ENCODE measurements at places on chromosomes 2 and 18. TPM values are rescaled to one million over a fixed set of nuclear protein-coding genes. Genes with fewer than 3 reads are reported as not detected.
A peak's percentile ranks its signal among the peaks of the same experiment; 100 is the strongest.

Gene ACKR3
- total RNA-seq, result 24.0 TPM

- no peaks in the 10 kb centered on the region for H3K27me3 ChIP-seq
- H3K36me3 ChIP-seq, result no peaks in the 10 kb centered on the region
- DNase-seq, result no peak
- H3K27ac ChIP-seq, result no peak overlapping the region
- no peak overlapping the region for H3K4me3 ChIP-seq
These were observed 12.1 kb downstream of the METTL4 start for GRCh38 chr18:2559249-2559648.

Gene OTOS
- total RNA-seq, result not detected

- no peaks in the 10 kb centered on the region for H3K4me1 ChIP-seq
- DNase-seq, result no peak
- no peaks in the 10 kb centered on the region for H3K27me3 ChIP-seq
- H3K27ac ChIP-seq, result no peak overlapping the region
- no peak overlapping the region for H3K4me3 ChIP-seq
- H3K36me3 ChIP-seq, result no peaks in the 10 kb centered on the region
These were observed 211.3 kb downstream of the GPD2 start for GRCh38 chr2:156647377-156648010.

DNA sequence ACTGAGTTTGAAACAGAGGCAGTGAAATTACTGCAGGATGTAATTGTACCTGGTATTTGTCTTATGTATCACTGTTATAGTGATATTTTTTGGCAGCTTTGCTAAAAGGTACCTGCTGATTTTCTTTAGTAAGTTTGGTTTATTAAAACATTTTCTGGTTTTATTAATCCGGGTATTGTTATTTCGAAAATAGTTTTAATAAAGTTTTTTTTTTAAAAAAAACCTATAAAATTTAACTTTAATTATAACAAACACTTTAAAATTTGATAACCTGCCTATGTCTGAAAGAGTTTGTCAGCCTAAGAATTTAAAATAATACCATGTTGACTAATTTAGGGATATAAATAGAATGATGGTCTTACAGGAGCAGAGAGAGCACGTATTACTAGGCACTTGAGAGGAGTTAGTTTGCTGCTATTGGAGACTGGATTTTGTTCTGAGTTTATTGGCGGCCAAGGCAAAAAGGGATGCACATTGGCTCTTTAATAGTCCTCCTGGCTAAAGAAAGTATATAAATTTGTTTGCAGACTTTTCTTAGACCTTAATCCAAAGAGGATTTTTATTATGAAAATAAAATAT, 12.1 kb downstream of the EHBP1 start:
- H3K4me1 ChIP-seq, result no peaks in the 10 kb centered on the region
- H3K36me3 ChIP-seq, result no peaks in the 10 kb centered on the region
- no peak for DNase-seq

DNA sequence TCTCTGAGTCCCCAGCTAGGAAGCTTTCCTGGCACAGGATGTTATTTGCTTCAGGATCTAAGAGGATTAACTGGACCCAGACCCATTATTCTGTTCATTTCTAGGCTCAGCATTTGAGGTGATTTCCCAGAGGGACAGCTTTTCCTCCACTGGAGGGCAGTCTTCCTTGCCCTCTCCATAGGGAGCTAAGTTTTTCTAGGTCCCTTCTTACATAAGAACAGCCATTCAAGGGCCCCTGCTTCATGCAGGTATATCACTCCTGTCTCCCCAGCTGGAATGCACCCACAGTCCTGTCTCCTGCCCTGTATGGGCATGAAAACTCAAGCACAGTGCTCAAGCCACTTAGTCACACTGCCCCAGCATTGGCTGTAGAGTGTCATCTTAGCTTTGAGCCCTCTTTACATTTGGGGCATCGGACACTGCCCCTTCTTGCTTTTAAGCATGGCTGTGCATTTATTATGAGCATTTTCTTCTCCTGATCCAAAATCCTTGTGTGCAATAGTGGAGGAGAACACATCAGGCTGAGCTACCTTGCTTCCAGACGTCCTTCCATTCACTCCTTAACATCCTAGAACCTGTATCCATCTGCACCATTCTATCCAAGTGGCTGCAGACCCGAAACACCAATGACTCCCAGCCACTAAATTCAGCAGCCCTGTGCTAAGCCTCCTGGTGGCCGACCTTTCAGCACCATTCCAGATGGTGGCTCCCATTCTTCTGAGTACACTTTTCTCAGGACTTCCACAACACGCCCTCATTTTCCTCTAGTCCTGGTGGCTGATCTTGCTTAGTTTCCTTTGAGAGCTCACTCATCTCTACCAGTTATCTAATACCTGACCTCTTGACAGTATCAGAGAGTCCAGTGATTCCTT, 80.0 kb downstream of the COPS8 start:
- no peaks in the 10 kb centered on the region for H3K4me1 ChIP-seq
- H3K27me3 ChIP-seq, result peaks cover 6% of the 10 kb centered on the region
- DNase-seq, result peak; percentile 49
- no peak overlapping the region for H3K4me3 ChIP-seq

- H3K27me3 ChIP-seq, result no peaks in the 10 kb centered on the region
- DNase-seq, result no peak
- no peak overlapping the region for H3K27ac ChIP-seq
- no peak overlapping the region for H3K4me3 ChIP-seq
- H3K36me3 ChIP-seq, result no peaks in the 10 kb centered on the region
These were observed 86.7 kb upstream of the CTAGE1 start for GRCh38 chr18:22504251-22505030.

DNA sequence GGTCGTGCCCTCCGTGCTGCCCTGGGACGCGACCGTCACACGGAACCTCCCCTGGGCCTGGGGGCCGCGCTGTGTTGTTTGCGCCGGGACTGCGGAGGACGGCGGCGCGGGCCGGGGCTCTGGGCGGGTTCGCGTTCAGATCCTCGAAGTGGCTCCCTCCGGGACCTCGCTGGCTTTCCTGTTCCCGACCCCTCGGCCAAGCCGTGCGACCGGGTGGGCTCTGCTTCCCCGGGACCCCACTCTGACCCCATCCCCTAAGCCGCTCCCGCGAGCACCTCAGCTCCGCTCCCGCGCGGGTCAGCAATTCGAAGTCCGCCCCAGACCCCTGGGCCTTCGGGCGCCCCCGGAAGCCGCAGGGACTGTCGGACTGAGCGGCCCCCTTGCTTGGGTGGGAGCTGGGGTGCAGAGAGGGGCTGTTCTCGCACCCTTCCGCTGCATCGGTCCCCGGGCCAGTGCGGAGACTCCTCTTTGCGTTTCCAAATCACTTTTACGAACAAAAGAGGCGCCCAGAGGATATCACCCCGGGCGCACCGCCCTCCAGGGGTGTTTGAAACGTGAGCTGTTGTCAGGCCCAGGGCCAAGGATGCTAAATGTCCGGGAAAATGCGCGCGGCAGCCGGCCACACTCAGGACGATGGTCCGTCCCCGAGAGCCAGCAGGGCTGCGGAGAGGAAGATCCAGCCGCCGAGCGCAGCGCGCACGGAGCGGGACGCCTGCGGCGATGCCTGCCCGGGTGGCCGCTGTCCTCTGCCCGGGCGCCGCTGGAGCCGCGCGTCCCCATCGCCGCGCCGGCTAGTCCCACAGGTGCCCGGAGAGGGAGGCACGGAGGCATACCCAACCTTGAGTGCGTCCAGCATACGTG, 73.5 kb downstream of the ZCCHC2 start:
- H3K27ac ChIP-seq, result no peak overlapping the region
- peaks cover 4% of the 10 kb centered on the region for H3K4me1 ChIP-seq
- peak overlapping the region; percentile 8 for H3K4me3 ChIP-seq
- no peaks in the 10 kb centered on the region for H3K36me3 ChIP-seq
- DNase-seq, result no peak
- peaks cover 19% of the 10 kb centered on the region for H3K27me3 ChIP-seq

Gene NTSR2
- not detected for total RNA-seq

DNA sequence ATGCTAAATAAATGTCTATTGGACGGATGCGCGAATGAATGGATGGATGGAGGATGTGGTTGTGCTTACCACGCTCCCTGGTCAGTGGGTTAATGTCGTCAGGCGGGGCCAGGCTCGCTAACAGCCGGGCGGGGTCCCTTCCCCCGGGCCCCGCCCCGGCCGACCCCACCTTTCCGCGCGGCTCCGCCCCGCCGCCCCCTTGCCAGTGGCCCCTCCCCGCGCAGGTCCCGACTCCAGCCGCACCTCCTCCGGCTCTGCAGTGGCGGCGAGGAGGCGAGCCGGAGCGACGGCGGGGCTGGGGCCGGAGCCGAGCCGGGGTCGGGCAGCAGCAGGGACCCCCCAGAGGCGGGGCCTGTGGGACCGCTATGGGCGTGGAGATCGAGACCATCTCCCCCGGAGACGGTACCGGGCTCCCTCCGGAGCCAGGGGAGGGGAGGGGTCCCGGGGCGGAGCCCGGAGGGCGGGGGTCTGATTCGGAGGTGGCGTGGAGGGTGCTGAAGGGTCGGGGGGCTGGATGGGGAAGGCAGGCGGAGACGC, at the start of gene FKBP1B:
FKBP1B (plus strand) TSS at position 257 of the 537 bp plus-strand sequence; CDS start at position 366, 109 bp downstream.
- no peaks in the 10 kb centered on the region for H3K27me3 ChIP-seq
- peak within 1 kb of the TSS; percentile 77 for H3K4me3 ChIP-seq
- H3K27ac ChIP-seq, result no peak within 1 kb of the TSS

- H3K4me1 ChIP-seq, result no peaks in the 10 kb centered on the region
- peaks cover 13% of the 10 kb centered on the region for H3K36me3 ChIP-seq
- no peak for DNase-seq
- H3K27ac ChIP-seq, result no peak overlapping the region
- no peaks in the 10 kb centered on the region for H3K27me3 ChIP-seq
- no peak overlapping the region for H3K4me3 ChIP-seq
These were observed 72.8 kb downstream of the RAPH1 start for GRCh38 chr2:203462308-203462707.

Gene RAB27B
- total RNA-seq, result not detected

DNA sequence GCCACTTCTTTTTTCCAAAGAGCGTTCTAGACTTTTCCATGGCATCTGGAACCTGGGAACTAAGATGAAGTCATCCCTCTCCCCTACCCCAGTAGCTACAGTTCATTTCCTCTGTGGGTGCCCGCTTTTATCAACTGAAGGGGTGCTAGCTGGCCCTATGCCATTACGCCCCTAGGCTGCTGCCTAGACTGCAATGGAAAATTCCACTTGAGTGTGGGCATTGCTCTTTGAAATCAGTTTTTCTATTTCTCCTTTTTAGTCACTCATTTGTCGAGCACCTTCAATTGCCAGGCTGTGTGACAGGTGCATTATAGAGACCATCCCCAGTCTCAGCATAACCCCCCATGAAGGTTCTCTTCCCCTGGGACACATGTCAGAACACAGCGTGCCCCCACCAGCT, 7.3 kb downstream of the TEX51 start:
- no peak overlapping the region for H3K27ac ChIP-seq
- H3K36me3 ChIP-seq, result no peaks in the 10 kb centered on the region
- no peaks in the 10 kb centered on the region for H3K27me3 ChIP-seq
- no peak for DNase-seq

DNA sequence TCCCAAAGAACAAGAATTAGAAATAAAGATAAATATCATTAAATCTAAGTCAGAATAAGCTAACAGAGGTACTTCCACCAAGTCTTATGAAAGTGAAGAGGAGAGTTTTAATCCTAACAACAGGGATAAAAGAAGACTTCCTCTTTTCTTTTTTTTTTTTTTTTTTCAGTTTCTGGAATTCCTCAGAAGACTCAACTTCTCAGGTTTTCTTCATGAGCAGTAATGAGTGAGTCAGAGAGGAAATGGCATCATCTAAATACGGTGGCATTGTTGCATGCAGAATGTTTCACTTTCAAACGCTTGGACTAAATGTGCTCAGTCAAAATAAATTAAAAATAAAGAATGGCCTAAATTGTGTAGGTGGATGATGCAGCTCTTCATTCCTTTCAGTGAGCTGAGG, 45.6 kb upstream of the ARHGAP15 start:
- H3K27me3 ChIP-seq, result peaks cover 2% of the 10 kb centered on the region
- no peaks in the 10 kb centered on the region for H3K36me3 ChIP-seq
- peaks cover 9% of the 10 kb centered on the region for H3K4me1 ChIP-seq
- H3K4me3 ChIP-seq, result peak overlapping the region; percentile 28

Gene RANBP2
- total RNA-seq, result 79.4 TPM

- H3K4me3 ChIP-seq, result peak overlapping the region; percentile 86
- peaks cover 15% of the 10 kb centered on the region for H3K4me1 ChIP-seq
These were observed 587 bp downstream of the SUMO1 start for GRCh38 chr2:202237787-202238233.

GRCh38 chr2:27954221-27954673, 63.7 kb downstream of the BABAM2 start:
- H3K27me3 ChIP-seq, result no peaks in the 10 kb centered on the region
- peak; percentile 65 for DNase-seq
- peak overlapping the region; percentile 95 for H3K27ac ChIP-seq
- no peak overlapping the region for H3K4me3 ChIP-seq
- H3K4me1 ChIP-seq, result peaks cover 41% of the 10 kb centered on the region
- no peaks in the 10 kb centered on the region for H3K36me3 ChIP-seq

DNA sequence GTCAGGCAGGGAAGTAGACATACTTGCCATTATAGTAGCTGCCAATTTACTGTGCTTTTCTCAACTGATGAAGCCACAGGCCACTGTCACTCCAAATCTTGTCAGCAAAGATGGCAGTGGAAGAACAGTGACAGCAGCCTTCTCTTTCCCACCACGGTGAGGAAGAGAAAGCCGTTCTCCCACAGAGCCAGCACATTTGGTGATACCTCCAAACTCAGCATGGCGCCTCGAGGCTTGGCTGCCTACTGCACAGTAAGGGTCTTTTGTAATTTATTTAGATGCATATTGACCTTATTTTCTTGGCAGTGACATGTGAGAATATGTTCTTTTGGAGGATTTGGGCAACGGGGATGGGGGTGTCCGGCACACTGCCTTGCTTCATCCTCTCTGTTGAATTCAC, 117.2 kb upstream of the CDH20 start:
- H3K27me3 ChIP-seq, result no peaks in the 10 kb centered on the region
- no peaks in the 10 kb centered on the region for H3K4me1 ChIP-seq
- no peaks in the 10 kb centered on the region for H3K36me3 ChIP-seq
- no peak for DNase-seq
- no peak overlapping the region for H3K4me3 ChIP-seq

Data from endothelial cell of umbilical vein (primary cell).